ENCODE measurements at places on chromosomes 6 and 20.

- no peak for DNase-seq
Observed at GRCh38 chr6:109738667-109739066, 47.6 kb downstream of the FIG4 start.

DNA sequence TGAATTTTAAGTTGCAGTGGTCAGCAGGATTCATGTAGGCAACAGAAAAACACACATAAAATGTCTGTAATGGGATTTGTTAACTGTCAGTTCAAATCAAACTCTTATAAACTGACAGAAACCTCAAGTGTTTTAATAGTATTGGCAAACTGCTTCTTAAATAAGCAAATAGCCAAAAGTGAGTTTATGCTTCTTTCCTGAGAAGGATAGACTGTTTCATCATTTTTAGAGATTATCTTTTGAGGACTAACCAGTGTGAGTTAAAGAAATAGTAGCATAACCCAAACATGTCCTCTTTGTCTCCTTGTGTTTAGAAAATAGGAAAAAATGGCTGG lies 68.0 kb downstream of the AIG1 start:
- no peak for DNase-seq

GRCh38 chr6:91442342-91442741 lies 855.5 kb upstream of the MAP3K7 start:
- DNase-seq = no peak

- DNase-seq = peak; percentile 35
Observed at GRCh38 chr20:44209686-44210405, 725 bp downstream of the OSER1 start.
